Posterior vena cava (tissue), 2 donors: ENCODE measurements at places on chromosomes 7 and 10. TPM values are rescaled to one million over a fixed set of nuclear protein-coding genes. Genes with fewer than 3 reads are reported as not detected.

- no peak for DNase-seq
Measured at GRCh38 chr7:29381206-29382094, 182.2 kb upstream of the PRR15 start.

DNA sequence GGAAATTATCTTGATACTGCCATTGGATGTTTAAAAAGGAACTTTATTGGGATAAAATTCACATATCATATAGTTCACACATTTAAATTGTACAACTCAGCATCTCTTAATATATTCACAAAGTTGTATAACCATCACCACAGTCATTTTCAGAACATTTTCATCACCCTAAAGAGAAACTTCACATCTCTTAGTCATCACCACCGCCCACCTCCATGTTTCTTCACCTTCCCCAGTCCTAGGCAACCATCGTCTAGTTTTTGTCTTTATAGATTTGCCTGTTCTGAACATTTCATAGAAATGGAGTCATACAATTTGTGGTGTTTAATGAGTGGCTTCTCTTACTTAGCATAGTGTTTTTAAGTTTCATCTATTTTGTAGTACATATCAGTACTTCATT, 96.6 kb downstream of the ANKRD30A start:
- DNase-seq: no peak

DNA sequence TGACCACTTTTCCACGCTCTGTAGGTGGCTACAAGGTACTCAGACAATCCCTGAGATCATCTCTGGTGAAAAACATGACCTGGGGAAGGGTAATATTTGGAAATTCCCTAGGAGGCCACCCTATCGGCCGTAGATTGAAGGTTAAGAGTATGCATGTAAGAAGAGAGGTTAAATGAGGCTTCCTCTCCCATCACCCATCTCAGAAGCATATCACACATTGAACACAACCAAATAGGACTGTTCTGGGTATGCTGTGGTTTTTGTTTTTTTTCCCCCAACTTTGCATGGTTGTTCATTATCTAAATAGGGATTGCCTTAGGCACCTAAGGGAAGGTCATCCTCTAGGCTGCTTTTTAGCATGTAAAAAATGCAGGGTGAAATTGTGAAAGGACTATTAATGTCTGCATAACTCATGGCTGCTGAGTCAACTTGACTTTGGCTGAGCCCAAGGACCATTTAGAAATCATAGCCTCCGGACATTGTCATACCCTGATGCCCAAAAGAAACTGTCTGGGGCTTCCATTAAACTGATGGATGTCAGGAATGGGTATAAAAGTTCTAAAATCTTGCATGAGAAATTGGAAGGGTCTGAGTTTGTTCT, 24.7 kb upstream of the ST8SIA6 start:
- DNase-seq: no peak

The MYOZ1 gene
- 2.8 TPM for total RNA-seq

GRCh38 chr7:23065974-23066373, 39.6 kb upstream of the KLHL7 start:
- no peak for DNase-seq

The HMX3 gene
- not detected for total RNA-seq

The MALSU1 gene
- total RNA-seq: 37.4 TPM

The GPR37 gene
- 0.29 TPM for total RNA-seq

- no peak for DNase-seq
Measured at GRCh38 chr7:34848670-34849069, 188.6 kb downstream of the DPY19L1 start.

DNA sequence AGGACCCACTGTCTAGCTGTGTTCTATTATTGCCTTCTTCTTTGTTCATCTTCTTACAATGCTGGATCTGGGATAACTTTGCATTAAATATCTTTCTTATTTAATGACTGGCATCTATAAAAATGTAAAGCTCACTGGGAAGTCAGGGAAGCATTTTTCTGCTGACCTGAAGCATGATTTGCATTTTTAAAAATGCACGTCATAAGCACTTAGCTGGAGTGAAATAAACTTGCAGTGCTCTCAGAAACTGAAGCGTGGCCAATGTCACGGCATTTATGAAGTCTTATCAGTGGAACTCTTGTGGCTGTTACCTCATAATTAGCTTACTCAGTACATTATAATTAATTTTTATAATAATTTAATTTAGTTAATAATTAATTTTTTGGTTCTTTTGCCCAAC, 59.1 kb downstream of the FRMD4A start:
- no peak for DNase-seq

The GPER1 gene
- total RNA-seq: 6.6 TPM

The DRGX gene
- not detected for total RNA-seq

The FXYD4 gene
- total RNA-seq: not detected

DNA sequence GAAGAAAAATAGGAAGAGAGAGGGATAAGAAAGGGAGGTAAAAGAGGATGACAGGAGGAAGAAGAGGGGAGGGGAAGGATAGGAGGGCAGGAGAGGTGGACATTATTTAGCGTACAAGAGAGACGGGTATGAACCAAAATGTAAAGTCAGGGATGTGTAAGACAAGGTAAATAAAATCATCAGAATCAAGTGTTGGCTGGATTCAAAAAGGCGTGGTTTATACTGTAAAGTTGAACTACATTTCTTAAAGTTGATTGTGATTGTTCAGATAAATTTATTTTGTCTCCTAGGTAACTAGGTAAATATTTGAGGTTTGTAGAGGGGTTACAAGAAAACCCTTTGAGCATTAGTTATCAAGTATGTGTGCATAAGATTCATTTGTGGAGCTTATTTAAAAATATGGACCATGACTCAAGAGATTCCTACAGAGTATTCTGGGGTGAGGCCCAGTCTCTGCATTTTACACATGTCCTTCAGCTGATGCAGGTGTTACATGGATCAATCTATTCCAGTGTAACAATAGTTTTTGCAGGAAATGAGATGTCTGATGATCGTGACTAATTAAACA, 512.1 kb upstream of the MBL2 start:
- DNase-seq: no peak

DNA sequence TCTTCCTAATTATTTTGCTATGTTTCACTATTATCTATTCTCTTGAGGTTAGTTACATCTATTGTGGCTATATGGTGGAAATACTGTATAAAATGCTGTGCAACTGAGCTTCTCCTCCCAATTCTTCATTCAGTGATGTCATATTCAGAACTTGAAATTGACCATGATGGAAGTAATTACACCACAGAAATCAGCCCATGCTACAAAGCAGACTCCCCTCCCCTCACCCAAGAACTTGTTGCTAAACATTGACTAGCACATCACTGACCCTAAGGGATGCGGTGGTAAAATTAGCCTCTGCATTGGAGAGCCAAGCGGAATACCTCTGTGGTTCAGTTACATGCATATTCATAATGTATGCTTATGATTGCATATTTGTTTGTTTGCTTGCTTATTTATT, 8.8 kb downstream of the CALD1 start:
- DNase-seq: no peak

DNA sequence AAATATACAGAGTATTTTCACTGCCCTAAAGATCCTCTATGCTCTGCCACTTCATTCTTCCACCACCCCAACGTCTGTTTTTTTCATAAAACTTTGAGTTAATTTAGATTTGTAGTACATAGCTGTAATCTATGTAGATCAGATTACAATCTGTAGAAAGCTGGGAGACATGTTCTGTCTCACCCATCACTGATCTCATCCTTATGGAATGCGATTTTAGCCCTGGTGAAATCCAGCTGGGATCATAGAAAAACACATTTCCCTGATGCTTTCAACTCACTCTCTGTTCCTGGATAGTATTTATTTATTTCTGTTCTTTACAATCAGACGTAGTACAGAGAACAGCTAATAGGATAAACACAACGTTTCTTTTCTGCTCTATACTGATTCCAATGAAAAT, 521.0 kb downstream of the KIF20B start:
- DNase-seq: no peak

GRCh38 chr10:124351481-124352220, 67.1 kb downstream of the OAT start:
- peak; percentile 44 for DNase-seq

DNA sequence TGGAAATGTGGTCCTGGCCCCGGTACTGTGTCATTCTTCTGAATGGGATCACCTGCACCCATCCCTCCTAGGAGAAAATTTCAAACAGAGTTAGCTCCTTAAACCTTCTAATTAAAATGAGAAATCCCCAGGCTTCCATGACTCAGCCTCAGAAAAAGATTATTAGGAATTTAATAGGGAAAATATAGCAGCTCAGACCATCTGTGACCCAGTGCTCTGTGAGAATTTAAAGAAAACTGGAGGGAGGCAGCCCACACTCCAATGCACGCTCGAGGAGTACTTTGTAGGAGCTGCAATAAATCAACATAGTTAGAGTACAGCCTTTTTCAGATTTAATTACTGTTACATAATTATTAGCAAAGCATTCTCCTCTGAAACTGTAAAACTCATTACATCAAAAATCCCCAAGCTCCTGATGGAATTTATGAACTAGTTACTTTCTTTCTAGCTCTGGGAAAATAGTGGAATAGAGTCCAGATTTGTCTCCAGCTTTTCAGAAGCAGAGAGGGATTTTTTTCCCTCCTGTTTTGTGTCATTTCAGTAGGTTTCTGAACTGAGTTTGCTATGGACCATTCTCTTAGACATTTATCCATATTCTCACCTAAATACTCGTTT, 30.1 kb downstream of the NEUROD6 start:
- DNase-seq: no peak

DNA sequence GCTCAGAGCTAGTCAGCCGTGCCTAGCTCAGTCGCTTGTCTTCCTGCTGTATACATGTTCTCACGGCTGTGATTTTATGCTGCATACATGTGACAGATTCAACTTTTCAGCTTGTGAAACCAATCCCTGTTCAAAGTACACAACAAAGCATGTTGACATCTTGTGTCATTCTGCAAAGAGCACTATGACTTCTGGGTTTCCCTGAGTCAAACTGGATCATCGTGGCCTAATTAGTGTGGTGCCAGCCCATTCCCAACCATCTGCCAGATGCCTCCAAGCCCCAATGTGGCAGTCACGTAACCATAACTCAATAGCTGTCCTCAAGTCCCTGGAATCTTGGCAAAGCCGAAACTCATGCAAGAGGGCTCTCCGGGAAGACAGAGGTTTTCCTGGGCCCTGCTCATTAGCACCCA, 144.8 kb downstream of the MYOF start:
- no peak for DNase-seq

DNA sequence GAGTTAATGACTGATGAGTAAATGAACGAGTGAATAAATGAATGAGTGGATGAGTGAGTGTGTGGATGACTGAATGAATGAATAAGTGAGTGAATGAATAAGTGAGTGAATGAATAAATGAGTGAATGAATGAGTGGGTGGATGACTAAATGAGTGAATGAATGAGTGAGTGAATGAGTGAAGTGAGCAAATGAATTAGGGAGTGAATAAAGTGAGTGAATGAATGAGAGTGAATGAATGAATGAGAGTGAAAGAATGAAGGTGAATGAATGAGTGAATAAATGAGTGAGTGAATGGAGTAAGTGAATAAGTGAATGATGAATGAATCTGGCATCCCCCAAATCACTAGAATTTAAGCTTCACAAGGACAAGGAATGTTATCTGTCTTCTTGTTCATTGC, 1253.0 kb downstream of the TYW1 start:
- DNase-seq: no peak

The ARHGEF35 gene
- 5.4 TPM for total RNA-seq

DNA sequence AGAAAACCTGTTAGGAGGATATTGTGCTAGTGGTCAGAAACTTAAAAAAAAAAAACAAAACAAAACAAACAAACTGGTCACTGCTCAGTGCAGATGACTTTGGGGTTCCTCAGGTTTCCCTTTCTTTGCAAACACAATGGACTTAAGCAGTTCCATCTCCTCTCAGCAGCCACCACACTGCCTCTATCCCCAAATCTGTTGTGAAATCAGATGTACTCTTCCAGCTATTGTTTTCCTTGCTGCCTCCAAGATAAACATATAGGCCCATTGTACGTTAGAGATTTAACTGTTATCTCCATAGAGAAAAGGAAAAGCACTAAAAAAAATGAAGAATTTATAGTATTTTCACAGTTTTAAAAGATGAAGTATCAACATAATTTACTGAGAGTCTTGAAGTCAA, 147.1 kb downstream of the MPP7 start:
- DNase-seq: no peak

DNA sequence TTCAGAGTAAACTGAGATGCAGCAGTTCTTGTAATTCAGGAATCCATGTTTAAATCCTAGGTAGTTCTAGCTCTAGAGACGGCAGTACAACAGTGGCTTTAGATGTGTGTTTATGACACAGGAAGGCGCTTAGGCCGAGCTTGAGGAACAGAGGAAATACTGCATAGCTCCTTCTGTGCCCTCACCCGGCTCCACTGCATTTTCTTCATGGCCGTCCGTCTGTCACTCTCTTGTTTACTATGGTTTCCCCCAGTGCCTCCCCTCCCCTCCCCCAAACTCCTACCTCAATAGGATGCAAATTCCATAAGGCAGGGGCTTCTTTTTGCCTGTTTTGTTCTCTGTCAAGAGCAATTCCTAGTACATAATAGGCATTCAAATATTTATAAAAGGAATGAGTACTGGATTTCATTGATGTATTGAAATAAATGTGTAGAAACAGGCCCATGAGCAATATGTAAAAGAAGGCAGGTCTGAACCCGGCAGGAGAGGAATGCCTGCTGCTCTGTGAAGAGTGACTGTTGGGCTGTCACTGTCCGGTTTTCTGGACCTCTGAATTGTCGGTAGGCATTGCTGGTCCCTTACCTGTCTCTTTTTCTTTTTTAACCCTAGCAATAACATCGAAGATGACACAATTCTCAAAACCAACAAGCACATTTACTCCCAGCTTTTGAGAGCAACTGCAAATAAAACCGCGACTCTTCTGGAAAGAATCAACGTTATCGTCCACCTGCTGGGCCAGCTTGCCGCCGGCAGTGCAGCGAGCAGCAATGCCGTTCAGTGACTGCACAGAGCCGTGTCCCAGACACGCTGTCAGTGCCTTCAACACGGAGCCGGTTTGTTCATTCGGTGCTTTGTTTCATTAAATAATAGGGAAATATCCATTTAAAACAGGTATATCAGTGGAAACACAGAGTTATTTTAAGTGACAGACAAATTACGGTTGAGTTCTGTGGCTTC, 12.7 kb downstream of the MMP21 start:
- no peak for DNase-seq
